IMR-90 (cell line): ENCODE measurements at places on chromosomes 4 and X. TPM values are rescaled to one million over a fixed set of nuclear protein-coding genes. Genes with fewer than 3 reads are reported as not detected.

DNA sequence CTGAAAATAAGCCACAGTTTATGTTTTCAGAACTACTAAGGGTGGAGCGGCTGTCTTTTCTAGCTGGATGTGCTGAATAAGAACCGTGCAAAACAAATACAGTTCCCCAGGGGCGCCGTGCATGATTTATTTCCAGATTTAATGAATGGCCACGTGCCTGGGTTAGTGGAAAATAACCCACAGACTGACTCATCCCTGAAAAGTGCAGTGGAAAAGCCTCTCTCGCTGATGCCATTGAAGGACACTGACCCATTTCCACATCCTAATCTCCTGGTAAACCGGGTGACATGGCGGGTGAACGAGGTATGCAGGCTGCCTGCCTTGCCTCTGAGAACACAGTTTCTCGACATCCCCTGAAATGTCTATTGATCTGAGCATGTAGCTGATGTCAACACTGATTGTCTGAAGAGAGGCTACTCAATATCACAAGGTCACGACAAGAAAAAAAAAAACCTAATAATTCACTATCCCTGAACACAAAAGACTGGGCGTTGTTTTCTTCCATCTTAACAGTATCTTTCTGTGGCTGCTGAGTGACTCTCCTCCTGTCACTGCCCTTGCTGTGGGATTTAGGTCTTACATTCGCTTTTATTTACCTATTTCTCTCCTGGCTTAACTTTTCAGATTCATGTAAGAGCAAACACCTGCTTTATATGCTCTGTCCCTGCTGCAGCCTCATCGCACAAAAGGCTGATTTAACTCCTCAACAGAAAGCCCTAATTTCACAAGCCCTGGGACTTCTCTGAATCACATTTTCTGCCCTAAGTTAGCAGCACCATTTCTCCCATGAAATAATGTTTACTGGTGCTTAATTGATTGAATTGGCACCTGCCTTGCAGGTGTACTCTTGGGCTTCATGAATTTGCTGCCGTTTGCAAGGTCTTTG lies 76.9 kb upstream of the SCOC start:
- DNase-seq = peak; percentile 89
- H3K27ac ChIP-seq = no peak overlapping the region

The GABRA4 gene
- 1.7 and 1.8 TPM in 2 replicates for total RNA-seq

- H3K27me3 ChIP-seq = no peaks in the 10 kb centered on the region; the same call in 1 of the 2 replicates
- no peak overlapping the region for H3K4me3 ChIP-seq
- H3K4me1 ChIP-seq = no peaks in the 10 kb centered on the region
- DNase-seq = peak; percentile 84
Observed at GRCh38 chrX:17692709-17693346, 44.5 kb upstream of the SCML1 start.

The IL2RG gene
- not detected in 2 replicates for total RNA-seq

- H3K4me3 ChIP-seq = no peak overlapping the region
- H3K36me3 ChIP-seq = no peaks in the 10 kb centered on the region
- H3K27me3 ChIP-seq = no peaks in the 10 kb centered on the region
- no peaks in the 10 kb centered on the region for H3K4me1 ChIP-seq
- no peak for DNase-seq
Observed at GRCh38 chrX:26352891-26353430, 137.0 kb downstream of the MAGEB5 start.

- no peak overlapping the region for H3K27ac ChIP-seq
- H3K4me3 ChIP-seq = no peak overlapping the region
- peaks cover 2% of the 10 kb centered on the region for H3K27me3 ChIP-seq
- DNase-seq = peak; percentile 65
Observed at GRCh38 chrX:15471028-15471427, 22.1 kb downstream of the PIR start.

DNA sequence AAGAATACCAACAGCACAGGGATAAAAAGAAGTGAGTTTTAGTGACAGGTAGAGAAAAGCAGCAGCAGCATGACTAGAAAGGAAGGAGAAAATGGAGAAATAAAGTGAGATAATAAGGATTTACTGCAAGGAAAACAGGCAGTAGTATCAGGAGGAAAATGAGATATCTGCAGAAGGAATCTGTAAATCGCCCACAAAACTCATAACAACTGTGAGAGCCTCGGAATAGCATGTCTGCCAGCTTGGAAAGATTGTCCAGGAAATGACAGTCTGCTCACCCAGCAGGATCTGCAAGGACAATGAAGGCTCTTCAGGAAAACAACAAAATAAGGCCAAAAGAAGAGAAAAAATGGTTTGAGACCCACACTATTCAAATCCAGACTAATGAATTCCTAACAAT lies 47.4 kb downstream of the CXXC4 start:
- H3K36me3 ChIP-seq = no peaks in the 10 kb centered on the region
- DNase-seq = no peak
- H3K27ac ChIP-seq = no peak overlapping the region
- H3K4me1 ChIP-seq = no peaks in the 10 kb centered on the region
- no peak overlapping the region for H3K4me3 ChIP-seq
